ENCODE measurements at places on chromosomes 5 and 9.

DNA sequence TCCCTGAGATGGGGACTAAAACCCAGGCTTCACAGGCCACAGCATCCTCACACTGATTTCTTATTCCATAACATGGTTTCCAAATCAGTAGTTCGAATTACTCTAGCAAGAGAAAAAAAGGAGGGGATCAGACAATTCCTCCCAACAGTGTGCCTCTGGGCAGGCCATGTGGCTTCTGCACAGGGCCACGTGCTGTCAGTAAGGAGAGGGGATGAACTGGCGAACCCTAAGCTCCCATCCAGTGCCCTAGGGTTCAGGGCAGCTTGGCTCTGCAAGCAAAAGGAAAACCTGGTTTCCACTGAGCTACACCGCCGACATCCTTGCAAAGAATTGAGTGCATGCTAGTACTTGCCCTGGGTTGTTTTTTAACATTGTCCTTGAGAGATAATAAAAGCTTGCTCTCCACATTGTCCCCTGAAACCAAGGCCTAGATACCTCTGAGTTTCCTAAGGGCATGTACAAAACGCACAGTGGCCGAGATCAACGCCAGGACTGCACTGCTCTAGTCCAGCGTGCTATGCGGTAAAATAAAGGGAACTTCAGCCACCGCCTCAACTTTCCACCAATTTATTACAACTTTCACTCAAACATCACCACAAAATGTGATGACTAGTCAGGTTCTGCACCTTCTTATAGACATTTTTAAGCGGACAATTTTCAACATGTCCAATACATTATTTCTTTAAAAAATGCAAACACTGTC, 4.5 kb downstream of the CAMSAP1 start:
- no peak for DNase-seq

GRCh38 chr9:124442826-124443225, 7.4 kb upstream of the ADGRD2 start:
- DNase-seq: no peak

DNA sequence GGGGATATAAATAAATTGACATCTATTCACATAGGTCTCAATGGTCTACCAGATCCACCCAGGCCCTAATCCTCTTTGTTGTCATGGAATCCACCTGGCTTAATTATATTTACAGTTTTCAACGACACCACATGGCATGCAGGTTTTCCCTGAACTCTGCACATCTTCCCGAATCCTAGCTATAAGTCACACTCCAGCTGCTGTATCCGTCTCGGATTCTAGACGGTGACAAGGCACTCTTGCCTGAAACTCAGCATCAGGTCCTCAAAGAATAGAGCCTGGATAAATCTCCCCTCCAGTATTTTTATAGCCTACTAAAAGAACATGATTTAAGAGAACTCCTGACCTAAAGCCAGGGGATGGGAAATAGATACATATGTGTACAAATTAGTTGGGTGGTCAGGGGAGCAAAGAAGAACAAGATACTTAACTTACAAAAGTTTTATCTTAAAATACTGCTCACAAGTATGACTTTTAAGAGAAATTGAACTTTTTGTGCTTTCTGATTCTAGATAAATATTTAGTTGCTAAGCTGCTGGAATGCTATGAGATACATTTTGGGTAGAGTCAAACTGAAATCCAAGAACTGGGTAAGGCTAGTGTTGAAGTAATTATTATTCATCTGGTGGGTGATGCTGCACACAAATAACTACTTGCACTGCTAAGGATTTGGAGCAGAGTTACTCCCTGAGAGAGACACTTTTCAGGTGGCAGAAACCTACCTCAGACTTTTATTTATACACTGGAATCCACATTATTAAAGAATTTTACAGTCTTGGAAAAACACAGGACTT, 187.3 kb downstream of the EFNA5 start:
- no peak for DNase-seq

GRCh38 chr9:125758986-125759763, 12.0 kb downstream of the PBX3 start:
- no peak for DNase-seq

DNA sequence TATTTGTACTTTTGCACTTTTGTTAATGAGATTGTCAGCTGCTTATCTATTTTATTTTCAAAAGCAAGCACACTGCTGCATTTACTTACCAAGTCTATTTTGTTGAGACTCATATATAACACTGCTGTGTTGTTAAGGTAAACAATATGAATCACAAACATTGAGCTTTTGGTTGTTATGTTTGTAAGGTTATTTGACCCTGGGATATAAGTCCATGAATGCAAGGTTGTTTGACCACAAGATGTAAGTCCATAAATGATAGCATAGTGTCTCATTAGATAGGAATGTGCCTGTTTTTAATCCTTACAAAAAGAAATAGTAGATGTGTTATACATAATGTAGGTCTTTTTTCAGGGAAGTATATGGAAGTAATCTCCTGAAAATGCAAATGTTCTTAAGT, 845.9 kb downstream of the CDH9 start:
- no peak for DNase-seq

All from GM13977 (cell line).